ENCODE measurements at places on chromosomes 5 and 9.

DNA sequence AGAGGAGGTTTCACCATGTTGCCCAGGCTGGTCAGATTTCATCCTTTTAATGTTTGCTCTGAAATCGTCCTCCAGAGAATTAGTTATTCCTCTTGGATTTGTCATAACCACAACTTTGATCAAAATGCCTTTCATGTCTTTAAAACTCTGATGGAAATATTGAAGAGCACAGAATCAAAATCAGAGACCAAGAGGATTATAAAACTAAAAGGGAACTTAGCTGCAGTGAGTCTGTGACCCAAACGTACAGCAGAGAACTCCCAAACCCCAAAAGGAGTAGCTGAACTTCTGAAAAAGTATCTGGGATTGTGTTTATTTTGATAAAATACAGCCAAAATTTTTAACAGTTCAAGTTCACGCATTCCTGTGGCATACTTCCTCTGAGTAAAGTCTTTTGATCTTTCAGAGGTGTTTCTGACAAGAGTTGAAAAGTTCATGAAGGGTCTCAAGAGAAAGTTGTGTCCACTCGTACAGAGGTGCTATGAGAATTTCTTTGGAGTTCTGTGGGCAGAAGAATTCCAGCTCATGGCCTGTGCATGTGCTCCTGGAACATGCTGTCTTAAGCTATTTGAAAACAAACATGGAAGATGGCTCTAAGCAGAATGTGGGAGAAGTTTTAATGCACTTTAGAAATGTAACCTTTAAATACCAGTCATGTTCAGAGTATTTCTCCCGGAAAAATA is 124.0 kb downstream of the ESM1 start:
- DNase-seq, result no peak

- no peak for DNase-seq
Measured at GRCh38 chr9:97413462-97413861, 1.6 kb downstream of the TDRD7 start.

DNA sequence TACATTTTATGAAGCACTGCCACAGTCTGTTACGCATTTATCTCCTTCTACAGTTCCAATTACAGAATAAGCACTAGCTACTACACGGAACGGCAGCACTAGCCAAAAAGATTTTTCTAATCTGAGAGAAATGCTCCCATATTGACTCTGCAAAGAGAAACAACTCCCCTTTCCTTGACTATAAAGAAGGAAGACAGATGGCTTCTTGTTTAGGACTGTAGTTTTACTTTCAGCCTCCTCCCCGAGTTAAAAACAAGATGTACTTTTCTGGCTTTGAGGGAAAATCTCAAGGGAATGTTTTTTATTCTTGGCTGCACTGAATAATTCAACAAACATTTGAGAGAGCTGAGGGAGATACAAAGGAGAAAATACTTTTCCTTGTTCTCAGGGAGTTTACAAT is 1.9 kb upstream of the SLC44A1 start:
- DNase-seq, result no peak

DNA sequence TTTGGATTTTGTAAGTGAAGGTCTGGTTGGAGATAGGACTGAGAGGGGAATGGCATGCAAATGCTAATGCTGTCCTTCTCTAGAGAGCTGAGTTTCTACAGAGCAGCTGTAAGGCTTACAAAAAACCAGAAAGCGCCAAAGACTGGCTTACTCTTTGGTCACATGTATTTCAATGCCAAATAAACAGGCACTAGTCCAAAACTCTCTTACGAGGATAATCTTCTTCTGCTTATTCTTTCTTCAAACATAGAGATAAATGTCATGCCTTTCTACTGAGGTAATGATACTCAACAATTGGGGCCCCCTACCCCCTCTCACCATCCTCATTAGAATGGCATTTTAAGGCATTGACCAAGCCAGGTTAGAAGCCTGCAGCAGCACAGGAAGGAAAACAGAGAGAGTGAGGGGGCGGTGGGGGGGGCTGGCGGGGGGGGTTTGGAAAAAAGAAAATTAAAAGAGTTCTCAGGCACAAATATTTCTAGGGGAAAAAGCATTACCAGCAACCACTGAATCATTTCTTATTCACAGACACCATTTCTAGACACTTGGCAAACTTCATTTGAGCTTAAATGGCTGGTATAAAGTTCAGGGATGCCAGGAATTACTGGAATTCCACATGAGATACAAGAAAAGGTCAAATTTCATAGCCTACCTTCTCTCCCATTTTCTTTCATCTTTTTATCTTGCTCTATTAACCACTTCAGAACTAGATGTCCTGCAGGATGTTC is 34.0 kb downstream of the PUM3 start:
- DNase-seq, result no peak

- no peak for DNase-seq
Measured at GRCh38 chr5:142754031-142754430, 16.1 kb upstream of the ARHGAP26 start.

All from NCI-H2227 treated with DMSO at 0.1 percent for 48 hours (cell line).